Smooth muscle cell of the umbilical artery (primary cell): ENCODE measurements at places on chromosomes 16 and 17. TPM values are rescaled to one million over a fixed set of nuclear protein-coding genes. Genes with fewer than 3 reads are reported as not detected.

Gene C16orf96
- not detected in 2 replicates for total RNA-seq

Gene SPATA22
- not detected in 2 replicates for total RNA-seq

Gene KCNJ18
- not detected in 2 replicates for total RNA-seq

Gene DPEP1
- 0.23 and 0.30 TPM in 2 replicates for total RNA-seq

Gene DOC2B
- total RNA-seq = not detected in 2 replicates
